Tibial artery (tissue), 4 donors: ENCODE measurements at places on chromosomes 2 and 18.

DNA sequence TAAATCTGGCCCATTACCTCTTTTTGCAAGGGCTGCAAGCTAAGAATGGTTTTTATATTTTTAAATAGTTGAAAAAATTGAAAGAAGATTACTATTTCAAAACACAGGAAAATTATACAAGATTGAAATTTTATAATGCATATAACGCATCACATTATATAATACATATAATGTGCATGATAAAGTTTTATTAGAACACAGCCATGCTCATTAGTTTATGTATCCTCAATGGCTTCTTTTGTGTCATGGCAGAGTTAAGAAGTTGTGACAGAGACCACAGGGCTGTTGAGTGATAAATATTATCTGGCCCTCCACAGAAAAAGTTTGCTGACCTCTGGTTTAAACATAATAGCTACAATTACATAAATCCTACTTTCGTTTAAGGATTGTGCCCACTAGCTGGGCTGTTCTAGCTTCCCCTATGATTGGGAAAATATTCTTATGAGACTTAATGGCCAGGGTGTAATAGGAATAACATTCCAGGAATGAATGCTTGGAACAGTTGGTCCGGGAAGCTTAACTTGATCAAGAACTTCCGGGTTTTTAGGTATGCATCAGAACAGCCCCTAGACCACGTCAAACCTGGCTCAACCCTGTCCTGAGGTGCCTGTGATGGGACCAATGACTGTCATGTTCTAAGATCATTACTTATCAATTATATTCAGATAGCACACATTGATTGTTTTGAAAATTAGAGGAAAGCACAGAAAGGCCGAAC is 98.7 kb upstream of the LPIN2 start:
- DNase-seq = no peak

GRCh38 chr2:234725528-234726264 is 226.1 kb upstream of the SH3BP4 start:
- no peak for DNase-seq

GRCh38 chr2:110103061-110103961 is 12.3 kb downstream of the MALL start:
- DNase-seq = no peak

DNA sequence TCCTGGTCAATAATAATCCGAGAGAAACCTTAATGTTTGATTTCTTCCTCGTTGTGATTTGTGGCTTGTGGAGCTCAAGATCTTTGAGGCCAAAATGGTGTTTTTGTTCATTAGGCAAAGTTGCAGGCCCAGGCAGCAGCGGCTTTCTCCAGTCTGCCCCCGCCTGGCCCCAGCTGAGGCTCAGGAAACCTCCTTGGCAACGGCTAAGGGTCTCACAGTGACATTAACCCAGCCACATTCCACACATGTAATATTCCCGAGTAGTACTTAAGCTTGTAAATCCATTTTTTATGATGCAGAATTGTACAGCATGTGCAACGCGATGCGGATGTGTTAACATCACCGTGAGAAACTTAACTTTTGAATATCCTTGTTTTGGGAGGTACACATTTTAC is 200.1 kb downstream of the BCL11A start:
- no peak for DNase-seq

DNA sequence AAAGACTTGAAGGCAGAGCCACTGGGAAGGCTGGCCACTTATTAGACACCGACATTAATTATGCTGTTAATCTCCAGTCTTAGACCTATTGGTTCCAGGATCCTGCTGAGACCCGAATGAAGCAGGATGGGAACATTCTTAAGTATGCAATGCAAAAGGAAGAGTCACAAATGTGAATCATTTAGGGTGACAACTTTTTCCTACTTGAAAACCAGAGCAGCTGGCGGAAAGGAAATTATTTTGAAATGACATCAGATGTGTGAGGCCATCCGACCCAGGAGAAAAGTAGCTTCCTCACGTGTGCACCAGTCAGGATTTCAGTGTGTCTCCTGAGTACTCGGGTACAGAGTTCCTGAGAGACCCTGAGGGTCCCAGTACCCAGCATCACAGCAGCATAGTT is 222.9 kb upstream of the NCKAP5 start:
- DNase-seq = no peak

GRCh38 chr2:60422826-60423483 is 130.5 kb downstream of the BCL11A start:
- no peak for DNase-seq

DNA sequence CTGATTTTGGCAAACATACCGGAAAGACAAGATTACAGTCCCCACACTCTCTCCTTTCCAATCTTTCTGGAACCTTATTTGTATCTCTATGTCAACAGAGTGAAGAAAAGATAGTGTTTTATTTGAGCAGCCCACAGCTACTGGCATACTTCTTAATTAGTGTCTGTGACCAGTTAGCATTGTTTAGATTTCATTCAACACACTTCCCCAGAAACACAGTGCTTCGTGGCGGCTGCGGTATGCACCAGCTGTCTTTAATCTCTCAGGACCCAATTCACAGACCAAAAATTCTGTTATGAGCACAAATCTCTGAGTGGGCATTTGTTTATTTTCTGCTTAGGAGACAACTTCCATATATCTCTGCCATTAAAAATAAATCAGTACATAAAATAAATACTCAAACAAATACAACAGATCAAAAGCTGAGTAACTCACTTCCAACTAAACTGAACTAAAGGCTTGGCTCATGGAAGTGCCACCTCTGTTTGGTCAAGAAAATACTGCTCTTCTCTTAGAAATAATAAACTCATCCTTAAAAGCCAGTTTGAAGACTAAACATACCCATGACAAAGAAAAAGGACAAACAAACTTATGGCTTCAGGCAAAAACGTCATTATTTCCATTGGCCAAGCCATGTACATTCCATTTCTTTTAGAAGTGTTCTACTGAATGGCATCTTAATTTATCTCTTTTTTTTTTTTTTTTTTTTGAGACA is 392.4 kb downstream of the TXNL1 start:
- DNase-seq = no peak
